Large intestine (tissue), 12 donors: ENCODE measurements at places on chromosomes 12 and 14. TPM values are rescaled to one million over a fixed set of nuclear protein-coding genes. Genes with fewer than 3 reads are reported as not detected.

SVOP gene
- polyA plus RNA-seq, result 2.1 TPM

PPTC7 gene
- 20.5 TPM for polyA plus RNA-seq

GLIPR1L1 gene
- polyA plus RNA-seq, result 0.27 TPM

ABHD12B gene
- 0.52 TPM for polyA plus RNA-seq

RAPGEF3 gene
- polyA plus RNA-seq, result 7.9 TPM

YLPM1 gene
- 52.9 TPM for polyA plus RNA-seq

GLT1D1 gene
- polyA plus RNA-seq, result 0.91 TPM

CLEC9A gene
- 2.5 TPM for polyA plus RNA-seq

SPX gene
- polyA plus RNA-seq, result 3.5 TPM

STAC3 gene
- polyA plus RNA-seq, result 4.0 TPM

TAS2R46 gene
- polyA plus RNA-seq, result 0.13 TPM

TMEM121 gene
- 3.0 TPM for polyA plus RNA-seq

LRRK2 gene
- polyA plus RNA-seq, result 2.8 TPM

FUT8 gene
- polyA plus RNA-seq, result 53.7 TPM

WNT1 gene
- polyA plus RNA-seq, result not detected

SCNN1A gene
- 25.7 TPM for polyA plus RNA-seq

CDCA4 gene
- polyA plus RNA-seq, result 12.4 TPM

PAH gene
- polyA plus RNA-seq, result 172 TPM

SLC24A4 gene
- 0.54 TPM for polyA plus RNA-seq

CMTM5 gene
- 3.4 TPM for polyA plus RNA-seq

FBLN5 gene
- 63.2 TPM for polyA plus RNA-seq

TAS2R42 gene
- 0.06 TPM for polyA plus RNA-seq
